Esophagus muscularis mucosa (tissue), 4 donors: ENCODE measurements at places on chromosomes 13 and 19. TPM values are rescaled to one million over a fixed set of nuclear protein-coding genes. Genes with fewer than 3 reads are reported as not detected.

DNA sequence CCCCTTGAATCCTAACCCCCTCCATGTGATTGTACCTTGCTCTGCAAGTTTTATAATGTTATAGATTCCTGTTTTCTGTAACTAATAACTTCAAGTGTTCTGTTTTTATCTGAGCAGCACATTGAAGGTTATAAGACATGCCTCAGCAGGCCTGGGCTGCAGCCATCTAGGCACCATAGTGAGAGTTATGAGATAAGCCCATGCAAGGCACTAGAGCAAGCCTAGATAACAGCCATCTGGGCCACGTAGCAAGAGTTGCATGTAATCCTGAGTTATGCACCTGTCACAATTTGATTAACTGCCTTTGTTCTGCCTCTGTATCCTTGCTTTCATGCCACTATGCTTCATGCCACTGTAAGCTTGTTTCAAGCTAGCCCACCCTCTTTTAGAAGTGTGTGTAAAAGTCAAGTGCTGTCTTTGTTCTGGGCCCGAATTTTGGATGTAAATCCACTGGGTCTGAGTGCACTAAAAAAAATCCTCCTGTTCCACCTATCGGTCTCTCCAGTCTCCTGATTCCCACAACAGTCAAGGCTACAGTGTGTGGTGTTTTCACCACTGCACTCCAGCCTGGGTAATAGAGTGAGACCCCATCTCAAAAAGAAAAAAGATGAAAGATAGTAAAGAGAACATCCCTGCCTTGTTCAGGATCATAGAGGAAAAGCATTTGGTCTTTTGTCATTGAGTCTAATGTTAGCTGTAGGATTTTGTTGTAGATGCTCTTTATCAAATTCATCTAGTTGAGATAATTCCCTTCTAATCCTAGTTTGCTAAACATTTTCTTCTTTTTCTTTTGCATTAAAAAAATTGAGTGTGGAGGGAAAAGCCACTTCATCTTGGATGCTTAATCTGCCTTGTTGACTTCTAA is 16.0 kb upstream of the KBTBD6 start:
- no peak for DNase-seq

DNA sequence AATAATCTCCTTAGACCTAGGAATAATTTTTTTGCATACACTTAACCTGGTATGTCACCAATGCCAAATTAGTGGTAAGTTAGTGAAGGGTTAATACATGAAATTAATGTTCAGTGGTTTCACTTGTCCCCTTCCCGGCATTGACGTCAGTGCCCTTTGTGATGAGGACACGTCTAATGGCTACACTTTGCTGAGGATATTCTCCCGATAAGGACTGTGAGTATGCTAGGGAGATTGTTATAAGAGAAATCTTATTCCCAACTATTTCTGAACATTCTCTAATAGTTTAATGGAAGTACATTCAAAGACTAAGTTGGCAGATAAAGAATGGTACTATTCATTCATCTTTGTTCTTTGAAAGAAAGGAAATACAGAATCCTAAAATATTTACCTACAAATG is 102.4 kb downstream of the TNFRSF19 start:
- DNase-seq = peak; percentile 70

The ZNF534 gene
- 0.45 TPM for total RNA-seq

The PSG2 gene
- total RNA-seq = not detected

DNA sequence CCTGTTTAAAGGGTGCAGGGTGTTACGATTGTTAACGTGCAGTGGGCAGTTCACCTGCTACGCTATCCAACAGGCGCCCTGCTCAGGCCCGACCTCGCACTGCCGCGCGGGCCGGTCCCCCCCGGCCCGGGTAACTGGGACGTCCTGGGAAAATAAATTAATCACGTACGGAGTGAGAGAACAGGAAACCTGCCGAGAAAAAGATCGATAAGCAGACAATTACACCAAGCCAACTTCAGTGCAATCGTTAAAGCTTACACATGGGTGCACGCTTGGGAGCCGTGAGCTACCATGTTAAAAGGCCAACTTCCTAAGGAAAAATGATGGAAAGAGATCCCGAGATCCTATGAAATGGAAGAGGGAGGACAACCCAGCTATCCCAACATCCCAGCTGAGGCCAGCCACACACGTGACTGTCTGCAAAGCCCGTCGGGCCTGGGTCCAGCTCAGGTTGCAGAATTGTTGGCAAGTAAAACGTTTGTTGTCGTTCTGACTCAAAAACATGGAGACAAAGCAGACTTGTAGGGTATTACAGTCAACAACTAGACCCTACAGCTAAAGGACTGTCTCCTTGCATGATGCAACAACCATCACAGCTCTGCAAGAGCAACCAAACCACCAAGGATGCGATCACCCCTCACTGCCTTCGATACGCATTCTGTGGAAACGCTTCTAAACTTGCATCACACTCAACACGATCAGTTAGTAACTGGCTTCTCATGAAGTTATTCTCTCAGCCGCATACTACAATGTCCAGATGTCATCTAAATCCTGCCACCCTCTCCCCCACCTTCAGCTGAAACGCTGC is 741 bp upstream of the TUBGCP3 start:
- DNase-seq = no peak

DNA sequence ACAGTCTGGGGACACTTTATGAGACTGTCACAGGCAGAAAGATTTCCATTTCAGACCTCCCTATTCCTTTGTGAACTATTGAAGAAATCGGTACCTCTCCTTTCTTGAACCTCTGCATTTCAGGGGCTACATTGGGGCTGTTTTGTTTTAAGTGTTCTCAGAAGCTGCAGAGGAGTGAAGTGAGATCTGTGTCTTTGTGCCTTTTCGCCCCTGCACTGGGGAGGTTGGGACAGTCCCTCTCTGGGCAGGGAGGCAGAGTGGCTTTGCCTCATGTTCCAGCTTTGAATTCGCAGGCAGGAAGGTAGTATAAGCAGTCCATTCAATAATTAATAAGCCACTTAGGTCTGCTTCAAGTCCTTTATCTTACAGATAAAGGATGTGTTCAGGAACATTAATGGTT is 9.5 kb upstream of the AMER2 start:
- DNase-seq = peak; percentile 78

- DNase-seq = no peak
Measured at GRCh38 chr13:24763596-24764275, at the start of gene RNF17. Gene RNF17, plus strand, starts transcription at chr13:24764169. Its CDS starts 35 bp downstream, at chr13:24764204.

The LRRC4B gene
- 3.7 TPM for total RNA-seq

The TPRX1 gene
- total RNA-seq = not detected

DNA sequence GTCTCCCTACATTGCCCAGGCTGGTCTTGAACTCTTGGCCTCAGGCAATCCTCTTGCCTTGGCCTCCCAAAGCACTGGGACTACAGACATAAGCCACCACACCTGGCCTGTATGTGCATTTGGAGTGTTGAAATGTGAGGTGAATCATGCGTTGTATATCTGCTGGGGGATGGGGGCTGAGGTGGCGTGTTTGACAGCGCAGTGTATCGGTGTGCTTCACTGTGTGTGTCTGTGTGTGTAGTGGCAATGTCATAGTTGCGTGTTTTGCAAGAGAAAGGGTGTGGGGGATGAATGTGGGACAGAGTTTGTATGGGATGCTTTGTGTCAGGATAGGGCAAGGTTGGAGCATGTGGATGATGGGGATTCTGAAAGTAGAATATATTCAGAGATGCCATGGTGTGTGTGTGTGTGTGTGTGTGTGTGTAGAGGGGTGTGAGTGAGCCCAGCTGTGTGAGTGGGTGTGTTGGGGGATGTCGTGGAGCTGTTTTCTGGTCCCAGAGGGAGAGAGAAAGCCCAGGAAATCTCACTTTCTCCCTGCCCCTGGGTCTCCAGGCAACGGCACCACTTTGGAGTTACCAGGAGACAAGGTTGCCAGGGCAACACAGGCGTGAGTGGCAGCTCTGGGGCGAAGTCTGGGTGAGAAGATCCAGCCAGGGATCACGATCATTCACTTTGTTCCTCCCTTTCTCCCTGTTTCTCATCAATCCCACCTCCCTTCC is 1.1 kb upstream of the SWSAP1 start:
- no peak for DNase-seq

DNA sequence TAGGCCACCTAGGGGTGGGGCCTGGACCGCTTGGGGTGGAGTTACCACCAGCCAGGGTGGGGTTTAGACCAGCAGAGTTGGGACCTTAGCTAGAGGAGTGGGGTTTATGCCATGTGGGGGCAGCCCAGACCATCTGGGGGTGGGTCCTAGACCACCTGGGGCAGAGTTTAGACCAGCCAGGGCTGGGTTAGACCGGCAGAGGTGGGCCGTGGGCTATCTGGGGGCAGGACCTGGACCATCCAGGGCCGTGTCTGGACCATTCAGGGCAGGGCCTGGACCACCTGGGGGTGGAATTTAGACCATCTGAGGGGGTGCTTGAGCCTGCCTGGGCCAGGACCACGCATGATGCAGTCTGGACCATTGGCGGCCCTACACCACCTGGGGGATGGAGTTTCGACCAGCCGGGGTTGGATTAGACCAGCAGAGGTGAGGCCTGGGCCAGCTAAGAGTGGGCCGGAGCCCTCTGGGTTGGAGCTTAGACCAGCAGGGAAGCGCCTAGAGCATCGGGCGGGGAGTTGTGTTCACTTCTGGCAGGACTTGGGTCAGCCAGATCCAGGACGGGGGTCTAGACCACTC is 10.0 kb upstream of the CACNG6 start:
- DNase-seq = no peak

- no peak for DNase-seq
Measured at GRCh38 chr13:29909081-29909730, 58.8 kb upstream of the UBL3 start.

- no peak for DNase-seq
Measured at GRCh38 chr13:113573065-113573464, 11.5 kb upstream of the TFDP1 start.

DNA sequence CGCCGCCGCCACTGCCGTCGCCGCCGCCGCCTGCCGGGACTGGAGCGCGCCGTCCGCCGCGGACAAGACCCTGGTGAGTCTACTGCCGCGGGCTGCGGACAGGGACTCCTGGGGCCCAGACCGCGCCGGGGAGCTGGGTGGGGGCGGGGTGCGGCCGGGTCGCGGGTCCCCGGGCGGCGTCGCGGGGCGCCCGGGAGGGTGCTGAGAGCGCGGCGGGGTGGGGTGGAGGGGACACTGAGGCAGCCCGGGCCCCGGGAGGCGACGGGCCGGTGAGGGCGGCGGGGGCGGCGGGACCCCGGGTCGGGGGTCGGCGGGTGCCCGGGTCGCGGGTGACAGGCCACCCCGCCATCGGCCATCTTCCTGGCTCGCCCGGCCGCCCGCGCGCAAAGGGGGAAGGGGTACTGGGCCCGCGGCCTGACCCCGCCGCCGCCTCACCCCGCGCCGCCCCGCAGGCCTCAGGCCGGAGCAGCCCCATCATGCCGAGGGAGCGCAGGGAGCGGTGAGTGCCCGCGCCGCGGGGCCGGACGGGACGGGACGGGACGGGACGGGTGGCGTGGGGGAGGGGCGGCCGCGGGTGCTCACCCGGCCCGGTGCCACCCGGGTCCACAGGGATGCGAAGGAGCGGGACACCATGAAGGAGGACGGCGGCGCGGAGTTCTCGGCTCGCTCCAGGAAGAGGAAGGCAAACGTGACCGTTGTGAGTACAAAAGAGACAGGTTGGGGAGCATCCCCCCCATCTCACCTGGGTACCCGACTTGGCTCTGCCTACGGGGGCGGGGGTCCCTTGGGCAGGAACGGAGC is 489 bp downstream of the CCNE1 start:
- no peak for DNase-seq

The LRG1 gene
- 0.17 TPM for total RNA-seq

DNA sequence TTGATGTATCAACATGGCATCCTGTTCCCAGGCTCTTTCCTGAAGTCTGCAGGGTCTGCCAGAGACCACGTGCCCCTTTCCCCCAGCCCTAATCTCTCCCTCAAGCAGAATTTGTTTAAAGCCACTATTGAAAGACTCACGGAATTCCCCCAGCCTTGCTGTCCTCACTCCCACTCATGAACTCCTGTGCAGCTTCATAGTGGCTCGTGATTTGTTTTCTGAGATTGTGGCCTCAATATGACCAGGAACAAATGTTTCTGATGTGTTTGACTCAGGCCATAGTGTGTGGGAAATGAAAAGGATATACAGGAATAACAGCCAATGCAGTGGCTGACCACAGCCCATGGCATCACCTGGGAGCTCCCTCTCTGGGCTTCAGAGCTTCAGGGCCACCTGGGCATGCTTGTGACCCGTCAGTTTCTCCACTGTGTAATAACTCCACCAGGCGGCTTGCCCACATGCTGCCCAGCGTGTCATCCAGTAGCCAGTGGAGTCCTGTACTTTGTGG is 8.1 kb upstream of the SERPINE3 start:
- DNase-seq = no peak

DNA sequence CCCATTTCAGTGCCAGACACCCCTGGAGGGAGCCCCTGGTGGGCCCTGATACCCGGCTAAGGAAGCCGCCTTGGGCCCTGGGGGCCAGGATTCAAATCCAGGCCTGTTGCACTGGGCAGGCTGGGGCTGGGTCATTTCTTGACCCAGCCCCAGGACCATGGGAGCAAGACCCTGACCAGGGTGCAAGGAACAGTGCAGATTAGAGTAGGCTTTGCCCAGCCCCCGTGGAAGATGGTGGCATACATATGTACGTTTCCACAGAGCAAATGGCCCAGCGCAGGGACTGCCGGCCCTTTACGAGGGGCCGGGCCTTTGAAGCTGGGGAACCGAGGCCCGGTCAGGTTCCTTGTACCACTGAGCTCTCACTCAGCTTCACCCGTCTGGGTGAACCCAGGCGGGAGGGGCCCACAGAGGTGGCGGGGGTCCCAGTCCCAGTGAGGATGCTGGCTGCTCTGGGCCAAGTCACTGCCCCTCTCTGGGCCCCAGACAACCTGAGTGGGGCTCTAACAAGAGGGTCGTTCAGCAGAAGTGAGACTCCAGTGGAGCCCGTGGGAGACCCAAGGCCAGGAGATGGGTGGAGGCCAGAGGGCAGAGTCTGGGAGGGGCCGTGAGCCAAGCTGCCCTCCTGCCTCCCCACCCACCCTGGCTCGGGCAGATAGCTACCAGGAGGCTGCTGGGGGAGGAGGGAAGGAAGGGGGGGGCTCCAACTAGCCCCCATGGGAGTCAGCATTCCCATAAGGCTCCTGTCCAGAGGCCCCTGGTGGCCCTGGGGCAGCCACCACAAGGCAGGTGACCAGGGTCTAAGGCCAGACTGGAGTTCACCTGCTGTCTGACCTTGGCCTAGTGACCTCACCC is 2.7 kb downstream of the MKNK2 start:
- no peak for DNase-seq

DNA sequence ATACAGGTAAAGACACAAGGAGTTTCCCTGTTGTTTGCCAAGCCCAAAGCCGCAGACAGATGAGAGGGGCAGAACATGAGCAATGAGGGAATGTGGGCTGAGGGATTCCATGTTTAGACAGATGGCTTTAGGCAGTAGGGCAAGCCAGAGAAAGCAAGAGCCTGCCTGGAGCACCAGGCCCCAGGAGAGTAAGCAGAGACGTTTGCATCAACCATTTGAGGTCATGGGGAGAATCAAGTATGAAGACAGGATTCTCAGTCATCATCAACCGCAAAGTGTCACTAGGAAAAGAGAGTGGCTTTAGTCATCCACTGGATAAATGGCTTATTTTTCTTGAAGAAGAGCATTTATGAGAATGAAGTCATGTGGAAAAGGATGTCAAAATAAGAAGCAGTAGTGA is 184.7 kb downstream of the COG6 start:
- peak; percentile 19 for DNase-seq

GRCh38 chr13:79667771-79668170 is 186.8 kb downstream of the NDFIP2 start:
- no peak for DNase-seq
